ENCODE measurements at places on chromosomes 4 and X.

- no peak for DNase-seq
These were observed 72.4 kb upstream of the KLHL13 start for GRCh38 chrX:118189000-118189399.

- DNase-seq: peak; percentile 3
These were observed 11.7 kb downstream of the OTUD5 start for GRCh38 chrX:48945517-48946348.

GRCh38 chr4:54054501-54054900 lies 9.9 kb downstream of the CHIC2 start:
- DNase-seq: no peak

GRCh38 chrX:53357799-53358530 lies 64.5 kb downstream of the SMC1A start:
- no peak for DNase-seq

GRCh38 chr4:8329859-8330761 lies 60.6 kb downstream of the HTRA3 start:
- no peak for DNase-seq

GRCh38 chr4:7335344-7336066 lies 99.2 kb downstream of the PSAPL1 start:
- no peak for DNase-seq

DNA sequence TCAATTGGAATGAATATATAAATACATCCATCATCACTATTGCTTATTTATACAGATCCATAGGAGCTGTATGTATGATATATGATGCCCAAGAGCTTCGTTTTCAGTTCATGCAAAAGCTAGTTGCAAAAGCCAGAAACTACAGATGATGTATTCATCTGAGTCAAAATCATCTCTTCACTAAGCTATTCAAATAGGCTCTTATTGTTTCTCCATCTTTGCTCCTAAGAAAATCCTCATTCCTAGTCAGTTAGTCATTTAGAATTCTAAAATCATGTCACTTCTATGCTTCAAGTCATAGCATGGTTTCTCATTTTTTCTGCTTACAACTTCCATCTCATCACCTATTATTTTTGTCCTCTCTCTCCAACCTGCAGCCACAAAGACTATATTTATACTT lies 300.1 kb upstream of the TRAM1L1 start:
- DNase-seq: no peak

- peak; percentile 1 for DNase-seq
These were observed 48.2 kb upstream of the H2AZ1 start for GRCh38 chr4:99998062-99998867.

- no peak for DNase-seq
These were observed 159.9 kb downstream of the TRIML1 start for GRCh38 chr4:188299161-188299560.

GRCh38 chr4:67790721-67791120 lies 36.5 kb upstream of the GNRHR start:
- DNase-seq: no peak

DNA sequence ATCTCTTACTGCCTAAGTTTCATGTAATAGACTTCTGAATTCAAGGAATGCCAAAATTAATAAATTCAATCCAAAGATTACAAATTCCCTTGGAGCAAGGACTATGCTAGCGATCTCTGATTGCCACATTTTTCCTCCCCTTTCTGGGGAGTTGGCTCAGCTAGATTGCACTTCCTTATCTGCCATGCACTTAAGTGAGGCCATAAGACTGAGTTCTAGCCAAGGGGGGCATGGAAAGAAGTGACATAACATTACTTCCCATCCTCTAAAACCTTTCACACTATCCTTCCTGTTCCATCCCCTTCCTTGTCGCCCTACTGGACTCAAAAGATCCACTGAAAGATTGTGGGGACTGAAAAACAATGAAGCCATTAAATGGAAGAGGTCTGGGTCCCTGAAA lies 53.8 kb upstream of the TXK start:
- DNase-seq: no peak

GRCh38 chr4:173682609-173683008 lies 152.6 kb upstream of the HAND2 start:
- no peak for DNase-seq

DNA sequence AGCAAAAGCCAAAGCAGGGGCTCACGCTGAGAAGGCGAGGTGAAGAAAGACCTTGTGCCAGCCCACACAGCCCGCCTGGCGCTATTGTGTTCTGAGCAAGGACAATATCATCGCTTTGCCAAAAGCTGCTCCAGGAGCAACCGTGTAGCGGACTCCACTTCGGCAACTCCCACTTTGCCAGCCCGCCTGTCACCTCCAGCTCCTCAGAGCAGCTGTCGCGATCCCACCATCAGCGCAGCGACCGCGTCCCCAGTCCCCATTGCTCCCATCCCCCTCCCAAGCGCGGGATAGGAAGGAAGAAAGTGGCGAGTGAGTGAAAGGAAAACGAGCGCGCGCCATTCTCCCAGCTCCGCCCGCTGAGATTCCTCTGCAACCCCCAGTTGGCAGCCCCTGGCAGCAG lies 759 bp downstream of the ZC4H2 start:
- DNase-seq: no peak

- DNase-seq: no peak
These were observed 1314.7 kb downstream of the FSTL5 start for GRCh38 chr4:160848901-160849760.

- no peak for DNase-seq
These were observed 243.0 kb upstream of the HHIP start for GRCh38 chr4:144402999-144403398.

DNA sequence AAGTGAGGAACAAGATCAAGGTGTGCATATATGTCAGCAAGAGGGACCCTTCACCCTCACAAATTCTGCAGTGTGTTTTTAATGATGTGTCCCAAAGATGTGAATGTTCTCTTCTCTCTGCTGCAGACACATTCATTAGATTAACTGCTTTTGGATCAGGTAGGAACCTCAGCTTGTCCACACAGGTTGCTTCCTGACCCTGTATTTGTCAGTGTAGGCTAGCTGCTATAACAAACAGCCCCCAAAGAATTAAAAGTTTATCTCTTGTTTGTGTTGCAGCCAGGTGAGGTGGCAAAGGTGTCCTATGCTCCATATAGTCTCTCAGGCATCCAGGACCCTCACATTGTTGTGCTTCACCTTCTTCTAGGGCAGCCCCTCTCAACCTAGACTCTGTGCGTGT lies 17.8 kb downstream of the XG start:
- no peak for DNase-seq

DNA sequence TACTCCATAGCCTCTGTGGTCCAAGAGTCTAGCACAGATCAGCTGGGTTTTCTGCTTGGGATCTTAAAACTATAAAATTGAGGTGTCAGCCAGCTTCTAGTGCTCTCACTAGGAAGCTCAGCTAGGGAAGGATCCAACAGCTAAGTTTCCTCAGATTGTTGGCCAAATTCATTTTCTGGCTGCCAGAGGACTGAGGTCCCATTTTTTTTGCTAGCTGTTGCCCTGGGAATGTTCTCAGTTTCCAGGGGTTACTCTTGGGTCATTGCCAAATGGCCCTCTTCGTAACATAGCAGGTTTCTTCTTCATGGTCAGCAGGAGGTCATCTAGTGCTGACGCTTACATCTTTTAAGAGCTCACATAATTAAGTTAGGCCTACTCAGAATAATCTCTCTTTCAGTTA lies 2178.2 kb downstream of the ARAP2 start:
- DNase-seq: no peak

DNA sequence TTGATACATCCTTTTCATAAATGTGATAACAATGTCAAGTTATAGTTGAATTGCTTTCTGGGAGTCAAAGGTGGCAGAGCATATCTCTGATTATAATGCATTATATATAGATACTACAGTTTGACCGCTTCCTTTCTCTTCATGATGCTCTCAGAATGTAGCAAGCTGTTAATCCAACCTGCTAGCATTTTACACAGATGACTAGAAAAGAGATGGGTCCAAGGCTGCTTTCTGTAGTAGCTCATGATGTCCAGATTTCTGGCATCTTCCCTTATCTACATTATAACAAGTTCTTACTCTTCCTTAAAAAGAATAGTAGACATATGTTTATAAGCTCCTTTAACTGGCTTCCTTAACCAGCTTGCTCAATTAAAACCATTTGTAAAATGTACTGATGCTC lies 192.0 kb downstream of the NWD2 start:
- DNase-seq: no peak

DNA sequence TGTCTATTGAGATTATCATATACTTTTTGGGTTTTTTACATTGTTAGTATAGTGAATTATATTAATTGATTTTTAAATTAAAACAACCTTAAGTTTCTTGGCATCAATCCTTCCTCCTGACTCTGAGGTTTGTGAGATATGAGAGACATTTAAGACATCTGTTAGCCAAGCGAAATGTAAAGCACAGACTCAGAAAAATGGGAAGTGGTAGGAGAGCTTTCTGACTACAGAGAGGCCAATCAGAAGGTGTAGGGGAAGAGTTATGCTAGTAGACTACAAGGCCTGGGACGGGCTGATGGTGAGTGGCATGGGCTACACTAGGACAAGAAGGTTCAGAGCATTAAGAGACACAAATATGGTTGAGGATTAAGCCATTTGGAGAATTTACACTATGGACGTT lies 255.4 kb downstream of the PRDM5 start:
- DNase-seq: no peak

DNA sequence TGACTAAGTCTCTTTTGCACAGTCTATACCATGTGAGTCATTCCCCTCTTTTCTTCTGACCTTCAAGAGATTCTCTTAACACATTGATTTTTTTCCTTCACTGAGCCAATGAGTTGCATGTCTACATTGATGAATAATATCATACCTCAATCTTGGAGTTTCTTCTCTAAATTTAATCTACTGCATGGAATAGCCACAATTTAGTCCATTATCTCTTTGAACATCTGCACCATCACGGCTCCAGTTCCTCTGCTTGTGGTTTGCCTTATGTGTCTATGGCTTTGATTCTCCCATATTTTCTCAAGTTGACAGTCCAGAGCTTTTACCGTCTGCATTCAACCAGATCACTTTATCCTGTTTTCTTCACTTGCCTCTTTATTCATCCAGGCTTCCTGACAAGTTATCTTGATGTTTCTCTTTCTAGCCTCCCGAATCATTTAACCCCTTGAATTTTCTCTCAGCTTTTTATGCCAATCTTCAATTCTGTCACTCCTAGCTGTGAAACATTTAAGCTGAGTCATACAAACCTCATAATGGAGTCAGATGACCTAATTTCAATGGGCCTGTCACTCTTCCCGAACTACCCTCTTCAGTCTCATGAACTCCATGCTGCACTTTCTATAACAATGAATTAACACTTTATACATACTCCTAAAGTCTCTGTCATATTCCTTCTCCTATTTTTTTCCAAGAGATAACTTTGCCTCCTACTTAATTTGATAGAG lies 222.3 kb downstream of the CPE start:
- no peak for DNase-seq

GRCh38 chr4:164846566-164846965 lies 30.4 kb upstream of the APELA start:
- no peak for DNase-seq

- no peak for DNase-seq
These were observed 115.0 kb downstream of the TRIML1 start for GRCh38 chr4:188254211-188254610.

GRCh38 chr4:93645120-93645519 lies 183.4 kb upstream of the ATOH1 start:
- DNase-seq: no peak

- no peak for DNase-seq
These were observed 102.5 kb downstream of the CFAP299 start for GRCh38 chr4:80438016-80438415.

- DNase-seq: no peak
These were observed 456.8 kb downstream of the PRR32 start for GRCh38 chrX:127276326-127276725.

DNA sequence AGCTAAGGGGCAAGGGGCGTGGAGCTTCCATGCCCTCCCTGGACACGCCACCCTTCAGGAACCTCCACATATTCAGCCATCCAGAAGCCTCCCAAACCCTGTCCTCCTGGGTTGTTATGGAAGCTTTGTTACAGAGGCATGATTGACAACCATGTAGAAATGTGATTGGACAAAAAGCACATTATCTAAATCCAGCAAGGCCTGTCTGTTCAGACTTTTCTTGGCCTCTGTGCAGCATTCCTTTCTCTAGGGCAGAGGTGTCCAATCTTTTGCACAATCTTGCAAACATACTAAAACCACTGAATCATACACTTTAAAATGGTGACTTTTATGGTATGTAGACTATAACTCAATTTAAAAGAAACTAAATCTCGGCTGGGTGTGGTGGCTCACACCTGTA lies 12.7 kb downstream of the STEEP1 start:
- DNase-seq: no peak

DNA sequence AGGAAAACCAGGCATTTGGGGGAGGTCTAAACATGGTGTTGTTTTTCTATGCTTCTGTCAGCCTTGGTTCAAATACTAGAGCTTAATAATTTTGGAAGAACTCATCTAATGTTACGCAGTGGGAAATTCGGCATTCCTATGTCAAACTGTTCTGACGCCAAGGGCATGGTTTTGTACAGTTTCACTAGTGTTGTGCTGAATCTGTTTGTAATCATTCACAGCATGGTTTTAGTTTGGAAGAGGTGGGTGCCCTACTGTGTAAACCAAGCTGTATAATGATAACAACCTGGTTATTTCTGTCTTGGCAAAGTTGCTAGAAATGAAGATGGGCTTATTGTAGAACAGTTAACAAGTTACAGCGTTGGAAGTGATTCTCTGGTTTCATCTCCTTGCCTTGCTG lies 5.2 kb downstream of the DDX3X start:
- no peak for DNase-seq
